Activated CD8-positive, alpha-beta memory T cell treated with anti-CD3 and anti-CD28 coated beads, Interleukin-2, amount 10 ng/mL, durations not matched to agents 7 days and 5 days (primary cell): ENCODE measurements at places on chromosomes 1 and 21. TPM values are rescaled to one million over a fixed set of nuclear protein-coding genes. Genes with fewer than 3 reads are reported as not detected.

The ITGB2 gene
- total RNA-seq: 336 TPM

The SLC25A34 gene
- total RNA-seq: 0.82 TPM

The APCS gene
- total RNA-seq: not detected

The AMY2B gene
- total RNA-seq: 8.0 TPM

The PCSK9 gene
- total RNA-seq: not detected

The RYR2 gene
- total RNA-seq: 0.03 TPM

DNA sequence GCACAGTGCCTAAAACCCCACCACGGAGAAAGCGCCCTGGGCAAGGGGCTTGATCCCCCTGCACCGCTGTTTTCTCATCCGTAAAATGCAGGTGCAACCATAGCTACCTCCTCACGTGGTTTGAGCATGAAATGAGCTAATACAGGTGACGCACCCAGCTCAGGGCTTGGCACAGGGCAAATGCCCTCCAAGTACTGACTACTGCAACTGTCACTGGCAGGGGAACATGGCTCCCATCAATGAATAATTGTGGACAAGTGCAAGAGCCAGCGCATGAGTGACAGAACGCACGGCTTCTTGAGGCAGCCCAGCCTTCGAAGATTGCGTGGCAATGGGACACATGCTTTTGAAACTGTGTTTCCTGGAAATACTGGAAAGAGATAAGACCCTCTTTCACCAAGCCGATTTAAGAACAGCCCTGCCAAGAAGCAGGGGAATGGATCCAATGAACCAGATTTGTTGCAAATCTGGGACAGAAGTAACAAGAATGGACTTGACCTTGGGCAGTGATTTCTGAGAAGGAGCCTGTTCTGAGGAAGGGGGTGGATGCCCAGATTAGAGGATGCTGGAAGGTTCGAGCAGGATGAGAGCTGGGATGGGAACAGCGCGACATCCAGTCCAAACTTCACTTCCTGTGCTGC is 92.8 kb upstream of the IFFO2 start:
- no peak for DNase-seq
- H3K27me3 ChIP-seq: peaks cover 31% of the 10 kb centered on the region
- no peak overlapping the region for H3K4me3 ChIP-seq
- H3K4me1 ChIP-seq: peaks cover 8% of the 10 kb centered on the region
- no peaks in the 10 kb centered on the region for H3K36me3 ChIP-seq
- no peak overlapping the region for H3K27ac ChIP-seq

DNA sequence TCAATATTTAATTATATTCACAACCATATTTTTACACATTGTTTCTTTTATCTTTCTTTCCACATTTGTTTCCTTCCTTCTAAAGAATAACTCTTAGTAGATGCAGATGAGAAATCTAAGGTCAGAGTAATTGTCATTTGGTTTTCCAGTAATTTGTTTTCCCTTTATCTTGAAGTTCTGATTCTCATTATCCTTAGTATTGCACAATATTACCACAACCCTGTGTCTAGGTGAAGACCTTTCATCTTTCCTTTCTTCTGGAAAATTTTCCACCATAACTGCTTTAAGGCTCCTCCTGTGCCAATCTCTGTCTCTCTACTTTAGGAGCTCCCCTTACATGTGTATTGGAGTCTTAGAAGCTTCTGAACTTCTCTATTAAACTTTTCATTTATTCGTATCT is 209.0 kb downstream of the DPYD start:
- no peaks in the 10 kb centered on the region for H3K36me3 ChIP-seq
- DNase-seq: no peak

GRCh38 chr1:53121319-53122172 is 20.9 kb downstream of the SLC1A7 start:
- no peaks in the 10 kb centered on the region for H3K36me3 ChIP-seq
- peaks cover 2% of the 10 kb centered on the region for H3K27me3 ChIP-seq
- no peak overlapping the region for H3K27ac ChIP-seq
- DNase-seq: no peak
- H3K4me3 ChIP-seq: no peak overlapping the region

GRCh38 chr1:2523191-2523890 is 3.1 kb downstream of the PANK4 start:
- H3K27ac ChIP-seq: peak overlapping the region; percentile 88
- DNase-seq: no peak
- H3K36me3 ChIP-seq: peaks cover 17% of the 10 kb centered on the region
- peaks cover 2% of the 10 kb centered on the region for H3K27me3 ChIP-seq

DNA sequence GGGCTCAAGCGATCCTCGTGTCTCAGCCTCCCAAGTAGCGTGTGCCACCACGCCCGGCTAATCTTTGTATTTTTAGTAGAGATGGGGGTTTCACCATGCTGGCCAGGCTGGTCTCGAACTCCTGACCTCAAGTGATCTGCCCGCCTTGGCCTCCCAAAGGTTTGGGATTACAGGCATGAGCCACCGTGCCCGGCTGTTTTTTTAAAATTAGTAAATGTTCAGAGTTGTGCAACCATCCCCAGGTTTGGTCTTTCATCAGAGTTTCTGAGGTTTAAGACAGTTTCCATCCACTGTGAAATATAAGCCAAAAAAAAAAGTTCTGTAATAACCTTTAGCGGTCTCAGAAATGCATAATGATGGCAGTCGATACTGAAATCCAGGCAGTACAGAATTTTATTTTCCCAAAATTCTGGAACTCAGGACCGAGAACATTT is 550 bp upstream of the SYT11 start:
- peak overlapping the region; percentile 92 for H3K27ac ChIP-seq
- H3K27me3 ChIP-seq: no peaks in the 10 kb centered on the region
- peak overlapping the region; percentile 96 for H3K4me3 ChIP-seq

- H3K4me1 ChIP-seq: no peaks in the 10 kb centered on the region
- DNase-seq: no peak
- peaks cover 25% of the 10 kb centered on the region for H3K27me3 ChIP-seq
- no peak overlapping the region for H3K27ac ChIP-seq
- H3K4me3 ChIP-seq: no peak overlapping the region
Observed at GRCh38 chr21:14308234-14308633, 74.7 kb downstream of the HSPA13 start.

DNA sequence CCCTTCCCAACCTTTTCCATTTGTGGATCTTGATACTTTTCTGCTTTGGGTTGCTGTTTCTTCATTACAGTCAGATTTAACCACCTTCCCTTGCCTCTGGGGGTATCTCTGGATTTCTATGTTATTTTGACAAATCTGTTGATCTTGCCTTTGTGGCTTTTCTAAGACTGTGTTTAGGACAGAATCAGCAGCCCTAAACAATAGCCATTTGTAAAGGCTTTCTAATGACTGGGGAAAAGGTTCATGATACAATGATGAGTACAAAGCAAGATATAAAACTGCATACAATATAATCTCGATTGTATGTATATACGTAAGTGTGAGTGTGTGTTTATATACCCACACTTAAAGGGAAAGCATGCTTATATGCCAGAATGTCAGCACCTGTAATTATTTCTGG is 27.8 kb downstream of the FAM20B start:
- no peaks in the 10 kb centered on the region for H3K4me1 ChIP-seq
- no peak for DNase-seq
- no peaks in the 10 kb centered on the region for H3K27me3 ChIP-seq
- H3K36me3 ChIP-seq: peaks cover 29% of the 10 kb centered on the region

DNA sequence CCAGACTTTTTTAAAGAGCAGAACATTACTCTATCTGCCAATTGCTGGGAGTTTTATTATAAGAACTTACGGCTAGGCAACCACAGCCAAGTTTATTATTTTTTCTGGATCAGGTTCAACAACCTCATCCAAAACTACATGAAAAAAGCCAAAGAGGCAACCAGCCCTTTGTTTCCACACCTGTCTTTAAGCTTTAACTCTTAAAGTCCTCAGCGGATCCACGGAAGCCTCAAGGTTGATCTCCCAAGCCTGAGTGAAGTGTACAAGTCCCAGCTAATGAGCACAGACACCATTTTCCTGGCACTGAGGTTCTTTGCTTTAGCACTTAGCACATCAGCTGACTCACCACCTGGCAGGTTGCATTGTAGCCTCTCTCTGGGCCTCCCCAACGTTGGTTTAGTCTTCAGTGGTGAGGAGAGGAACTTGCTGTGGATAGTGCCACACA is 143.1 kb downstream of the TGFBR3 start:
- no peak for DNase-seq
- peaks cover 2% of the 10 kb centered on the region for H3K4me1 ChIP-seq
- H3K27me3 ChIP-seq: no peaks in the 10 kb centered on the region
- H3K36me3 ChIP-seq: peaks cover 56% of the 10 kb centered on the region
- no peak overlapping the region for H3K27ac ChIP-seq

- no peak overlapping the region for H3K27ac ChIP-seq
- no peak overlapping the region for H3K4me3 ChIP-seq
Observed at GRCh38 chr1:166182281-166182680, 15.5 kb upstream of the FAM78B start.

- no peak overlapping the region for H3K27ac ChIP-seq
- no peaks in the 10 kb centered on the region for H3K36me3 ChIP-seq
- DNase-seq: no peak
- H3K4me1 ChIP-seq: no peaks in the 10 kb centered on the region
Observed at GRCh38 chr1:211928993-211929637, 98.6 kb upstream of the LPGAT1 start.

- H3K27ac ChIP-seq: no peak overlapping the region
- no peak for DNase-seq
- H3K36me3 ChIP-seq: peaks cover 3% of the 10 kb centered on the region
- H3K27me3 ChIP-seq: no peaks in the 10 kb centered on the region
Observed at GRCh38 chr1:92922356-92923035, 38.8 kb downstream of the DIPK1A start.

DNA sequence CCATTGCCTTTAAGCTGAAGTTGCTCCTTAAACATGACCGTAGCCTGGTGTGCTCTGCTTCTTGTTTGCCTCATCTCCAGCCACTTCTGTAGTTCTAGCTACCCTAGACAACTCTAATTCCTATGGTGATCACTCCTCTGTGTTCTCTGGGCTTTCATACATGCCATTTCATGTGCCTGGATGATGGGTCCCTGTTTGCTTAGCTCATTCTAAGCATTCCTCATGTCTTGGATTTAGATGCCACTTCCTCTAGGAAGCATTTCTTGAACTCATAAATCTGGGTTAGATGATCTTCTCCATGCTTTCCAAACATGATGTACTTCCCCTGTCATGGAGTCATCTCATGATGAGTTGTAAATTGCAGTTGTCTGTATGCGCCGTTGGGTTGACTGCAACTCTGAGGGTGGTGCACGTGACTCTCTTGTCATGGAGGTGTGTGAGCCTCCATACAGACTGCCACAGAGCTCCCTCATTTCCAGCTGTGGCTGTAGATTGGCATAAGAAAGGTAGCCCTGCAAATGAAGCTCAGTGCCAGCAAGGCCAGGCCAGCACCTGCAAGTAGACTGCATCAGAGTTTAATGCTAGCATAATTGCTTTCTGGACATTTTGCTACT is 77.2 kb downstream of the LAMC1 start:
- H3K36me3 ChIP-seq: no peaks in the 10 kb centered on the region
- no peak overlapping the region for H3K4me3 ChIP-seq
- H3K27ac ChIP-seq: no peak overlapping the region
- no peak for DNase-seq
- no peaks in the 10 kb centered on the region for H3K4me1 ChIP-seq

GRCh38 chr1:5911871-5912271 is 80.4 kb downstream of the NPHP4 start:
- H3K36me3 ChIP-seq: no peaks in the 10 kb centered on the region
- DNase-seq: peak; percentile 12
- no peaks in the 10 kb centered on the region for H3K27me3 ChIP-seq
- no peak overlapping the region for H3K27ac ChIP-seq

GRCh38 chr1:93708734-93709481 is 27.3 kb upstream of the BCAR3 start:
- peaks cover 62% of the 10 kb centered on the region for H3K4me1 ChIP-seq
- peak overlapping the region; percentile 18 for H3K27ac ChIP-seq
- H3K36me3 ChIP-seq: peaks cover 2% of the 10 kb centered on the region
- peaks cover 6% of the 10 kb centered on the region for H3K27me3 ChIP-seq
- peak; percentile 62 for DNase-seq

DNA sequence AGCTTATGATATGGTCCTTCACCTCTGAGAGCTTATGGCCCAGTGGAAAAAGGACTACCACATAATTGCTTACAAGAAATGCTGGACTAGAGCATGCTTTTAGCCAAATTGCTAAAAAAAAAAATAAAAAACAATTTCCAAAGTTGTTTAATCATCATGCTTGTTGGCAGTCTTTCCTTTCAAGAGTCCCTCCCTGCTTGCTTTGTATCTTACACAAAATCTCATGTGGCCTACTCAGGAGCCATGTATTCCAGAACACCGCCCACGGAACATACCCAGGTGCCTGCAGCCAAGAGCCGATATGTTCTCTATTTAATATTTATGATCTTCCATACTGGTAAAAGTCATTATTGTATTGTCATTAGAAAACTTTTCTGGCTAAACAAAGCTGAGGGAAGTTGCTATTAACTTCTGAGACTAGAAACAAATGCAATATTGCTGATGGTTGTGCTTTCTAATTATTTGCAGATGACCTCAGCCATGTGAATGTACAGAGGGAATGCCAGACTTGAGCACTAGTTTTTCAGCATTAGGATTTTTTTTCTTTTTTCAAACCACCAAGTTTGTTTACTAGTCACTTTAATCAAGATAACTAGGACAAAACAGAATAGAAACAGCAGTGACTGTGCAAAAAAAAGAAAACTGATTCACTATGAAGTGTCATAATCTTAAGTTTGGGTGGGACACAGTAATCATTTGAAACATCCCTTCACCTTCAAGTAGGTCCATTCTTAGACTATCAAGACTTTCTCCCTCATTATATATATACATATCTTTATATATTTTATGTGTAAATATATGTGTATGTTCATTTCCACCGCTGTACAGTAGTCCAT is 129.3 kb upstream of the GORAB start:
- DNase-seq: no peak
- no peak overlapping the region for H3K4me3 ChIP-seq
- no peaks in the 10 kb centered on the region for H3K27me3 ChIP-seq

DNA sequence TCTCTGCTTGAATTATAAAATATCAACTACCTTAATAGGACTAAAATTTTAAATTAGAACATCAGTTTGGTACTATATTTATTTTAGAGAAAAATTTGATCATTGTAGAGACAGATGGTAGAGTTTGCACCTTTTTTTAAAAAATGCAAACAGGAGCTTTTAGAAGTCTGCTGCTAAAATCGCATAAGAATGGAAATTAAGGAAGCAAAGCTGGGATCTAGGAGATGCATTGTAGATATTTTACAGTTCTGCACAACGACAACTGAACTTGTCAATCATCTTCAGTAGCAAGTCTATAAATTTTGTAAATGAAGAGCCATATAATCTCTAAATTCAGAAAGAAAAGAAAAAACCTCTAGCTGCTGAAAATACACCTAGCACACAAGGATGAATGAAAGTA is 185.6 kb upstream of the KCNK2 start:
- no peaks in the 10 kb centered on the region for H3K36me3 ChIP-seq
- no peak overlapping the region for H3K4me3 ChIP-seq
- H3K27me3 ChIP-seq: no peaks in the 10 kb centered on the region
